ENCODE measurements at places on chromosomes 2 and 18.

GRCh38 chr18:59276047-59276446 lies 2.8 kb upstream of the RAX start:
- no peak for DNase-seq

GRCh38 chr2:100895402-100895801 lies 75.5 kb downstream of the NPAS2 start:
- no peak for DNase-seq

- no peak for DNase-seq
These were observed 10.9 kb downstream of the NTSR2 start for GRCh38 chr2:11659115-11659475.

GRCh38 chr2:232927793-232928550 lies 57.9 kb downstream of the SNORC start:
- DNase-seq: no peak

DNA sequence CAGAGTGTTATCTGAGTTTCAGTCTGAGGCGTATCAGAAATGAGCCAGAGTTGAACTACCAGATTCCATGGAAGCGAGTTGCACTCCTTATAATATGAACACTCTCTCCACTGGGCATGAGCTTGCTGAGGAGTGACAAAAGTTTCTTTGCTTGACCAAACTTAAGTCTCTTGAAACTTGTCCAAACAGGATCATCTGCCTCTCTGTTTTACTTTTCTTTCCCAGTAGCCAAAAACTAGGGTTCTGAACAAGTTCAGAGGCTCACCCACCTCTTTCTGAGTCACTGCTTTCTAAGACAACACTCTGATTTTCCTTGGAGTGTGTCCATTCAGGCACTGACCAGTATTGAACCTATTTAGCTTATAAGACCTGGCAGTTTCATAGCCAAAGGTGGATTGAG lies 233.2 kb upstream of the TCF4 start:
- no peak for DNase-seq

DNA sequence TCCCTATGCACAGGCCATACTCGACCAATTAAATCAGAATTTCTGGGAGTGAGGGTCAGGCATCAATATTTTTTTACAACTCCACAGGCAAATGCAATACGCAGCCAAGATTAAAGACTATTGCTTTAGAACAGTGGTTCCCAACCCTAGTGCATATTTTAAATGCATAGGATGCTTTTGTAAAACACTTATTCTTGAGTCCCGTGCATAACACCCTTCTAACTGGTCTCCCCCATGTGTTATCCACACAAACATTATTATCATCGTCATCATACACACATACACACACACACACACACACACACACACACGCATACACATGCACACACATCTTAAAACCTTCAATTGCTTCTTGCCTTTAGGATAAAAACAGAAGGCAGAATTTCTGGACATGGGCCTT lies 145.0 kb upstream of the PELI1 start:
- no peak for DNase-seq

DNA sequence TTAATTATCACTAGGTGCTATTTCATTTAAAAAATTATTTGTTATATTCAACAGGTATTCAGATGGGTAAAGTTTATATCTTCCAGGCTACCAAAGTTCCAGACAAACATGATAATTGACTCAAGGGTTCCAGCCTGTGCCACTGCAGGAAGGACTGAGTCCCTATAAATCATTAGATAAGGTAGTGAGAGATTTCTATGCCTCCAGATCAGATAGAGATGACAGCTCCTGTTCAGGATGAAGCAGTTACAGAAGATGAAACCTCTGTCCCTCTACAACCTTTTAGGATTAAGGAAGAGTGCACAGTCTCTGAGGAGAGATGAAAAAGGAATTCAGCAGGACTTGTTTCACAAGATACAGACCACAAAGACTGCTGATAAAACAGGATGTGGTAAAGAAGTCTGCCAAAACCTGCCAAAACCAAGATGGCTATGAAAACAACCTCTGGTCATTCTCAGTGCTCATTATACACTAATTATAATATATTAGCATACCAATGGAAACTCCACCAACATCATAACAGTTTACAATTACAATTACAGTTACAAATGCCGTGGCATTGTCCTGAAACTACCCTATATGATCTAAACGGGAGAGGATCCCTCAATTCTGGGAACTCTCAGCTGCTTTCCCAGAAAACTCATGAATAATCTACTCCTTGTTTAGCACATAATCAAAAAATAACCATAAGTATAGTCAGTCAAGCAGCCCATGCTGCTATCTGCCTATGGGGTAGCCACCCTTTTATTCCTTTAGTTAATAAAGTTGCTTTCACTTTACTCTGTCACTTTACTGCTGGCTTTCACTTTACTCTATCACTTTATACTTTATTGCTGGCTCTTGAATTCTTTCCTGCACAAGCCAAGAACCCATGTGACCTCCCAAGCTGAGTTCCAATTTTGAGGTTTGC lies 288.5 kb downstream of the PDE11A start:
- DNase-seq: no peak

DNA sequence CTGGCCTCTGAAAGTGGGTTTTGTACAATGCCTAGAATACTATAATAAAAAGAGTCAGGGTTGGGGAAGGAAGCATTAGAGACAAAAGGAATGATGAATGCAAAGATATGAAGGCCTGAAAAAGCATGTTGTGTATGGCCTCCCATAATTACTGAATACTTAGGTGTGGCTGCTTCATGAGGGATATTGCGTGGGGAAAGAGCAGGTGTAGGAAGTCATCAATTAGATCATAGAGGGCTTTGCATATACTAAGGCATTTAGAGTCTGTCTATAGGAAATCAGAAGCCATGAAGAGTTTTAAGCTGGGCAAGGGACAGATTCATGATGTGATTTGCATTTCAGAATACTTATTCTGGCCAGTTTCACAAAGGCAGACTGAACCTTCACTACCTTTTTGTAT lies 48.2 kb downstream of the NCOA1 start:
- no peak for DNase-seq

All from stimulated activated CD4-positive, alpha-beta T cell treated with anti-CD3 and anti-CD28 coated beads, Interleukin-12 subunit alpha, Interleukin-12 subunit beta, amount 100 ng/mL, for 24 hours (primary cell).